ENCODE measurements at places on chromosomes 7 and 10.

DNA sequence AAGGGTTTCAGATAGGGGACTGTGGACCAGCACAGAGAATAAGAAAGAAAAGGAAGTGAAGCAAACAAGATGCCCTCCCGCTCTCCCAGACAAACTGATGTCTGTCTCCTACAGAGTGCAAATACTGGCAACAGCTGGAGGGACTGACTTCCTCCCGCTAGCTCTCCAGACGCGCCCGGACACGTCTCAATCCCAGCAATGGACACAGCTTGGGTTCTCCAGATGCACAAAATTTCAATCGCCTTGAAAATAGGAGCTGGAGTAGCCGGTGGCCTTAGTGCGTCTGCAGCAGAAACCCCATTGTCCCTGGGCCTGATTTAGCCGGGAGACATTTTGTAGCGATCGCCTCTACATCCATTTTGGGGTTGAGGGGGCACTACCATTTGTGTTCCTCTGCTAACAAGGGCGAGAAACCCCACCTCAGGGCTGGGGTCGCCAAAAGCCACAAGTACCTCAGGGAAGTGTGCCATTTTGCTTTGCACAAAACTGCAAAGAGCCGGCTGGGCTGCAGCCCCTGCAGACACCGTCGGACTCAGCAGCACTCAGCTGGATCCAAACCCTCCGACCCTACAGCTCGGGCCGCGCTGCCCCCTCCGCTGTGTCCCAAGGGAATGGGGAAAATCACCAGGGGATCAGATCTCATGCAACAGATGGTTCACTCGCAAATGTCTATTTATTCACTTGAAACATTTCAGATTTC is 5.9 kb downstream of the CPA2 start:
- DNase-seq: no peak

DNA sequence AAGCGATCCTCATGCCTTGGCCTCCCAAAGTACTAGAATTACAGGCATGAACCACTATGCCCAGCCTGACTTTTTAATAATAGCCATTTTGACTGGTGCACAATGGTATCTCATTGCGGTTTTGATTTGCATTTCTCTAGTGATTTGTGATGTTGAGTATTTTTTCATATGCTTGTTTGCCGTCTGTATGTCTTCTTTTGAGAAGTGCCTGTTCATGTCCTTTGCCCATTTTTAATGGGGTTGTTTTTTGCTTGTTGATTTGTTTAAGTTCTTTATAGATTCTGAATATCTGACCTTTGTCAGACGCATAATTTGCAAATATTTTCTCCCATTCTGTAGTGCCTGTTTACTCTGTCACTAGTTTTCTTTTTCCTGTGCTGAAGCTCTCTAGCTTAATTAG is 219.2 kb upstream of the CTBP2 start:
- DNase-seq: no peak

GRCh38 chr7:137297551-137298463 is 45.7 kb downstream of the PTN start:
- DNase-seq: no peak

DNA sequence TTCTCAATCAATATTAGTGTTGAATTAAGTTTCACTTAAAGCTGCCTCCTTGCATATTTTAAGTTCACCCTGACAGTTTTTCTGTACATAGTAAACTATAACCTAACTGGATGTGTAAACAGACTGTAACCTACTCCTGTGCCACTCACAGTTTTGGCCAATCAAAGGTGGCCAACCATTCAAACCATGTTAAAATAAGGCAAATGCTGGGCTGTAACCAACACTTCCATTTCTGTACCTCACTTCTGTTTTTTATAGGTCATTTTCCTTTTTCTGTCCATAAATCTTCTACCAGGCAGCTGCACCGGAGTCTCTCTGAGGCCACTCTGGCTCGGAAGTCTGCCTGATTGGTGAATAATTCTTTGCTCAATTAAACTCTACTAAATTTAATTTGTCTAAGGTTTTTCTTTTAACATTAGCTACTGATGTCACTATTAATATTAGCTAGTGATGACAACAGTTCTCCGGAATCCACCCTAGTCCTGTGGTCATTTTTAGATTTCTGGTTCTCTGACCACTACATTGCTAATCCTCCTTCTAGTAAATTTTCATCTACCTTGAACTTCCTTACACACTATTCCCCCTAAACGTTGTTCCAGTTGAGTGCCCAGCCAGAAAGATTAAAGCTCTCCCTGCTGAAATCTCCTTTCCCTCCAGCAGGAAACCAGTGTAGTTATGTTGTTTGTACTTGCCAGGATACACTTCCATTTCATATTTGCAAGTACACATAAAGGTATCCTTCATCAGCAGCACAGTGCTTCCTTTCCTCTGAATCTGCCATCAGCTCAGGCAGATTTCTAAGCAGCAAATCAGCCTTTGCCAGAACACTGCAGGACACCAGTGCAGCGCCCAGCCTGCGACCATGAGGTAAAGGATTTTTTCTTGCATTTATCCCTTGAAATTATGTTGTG is 18.6 kb upstream of the IFIT2 start:
- DNase-seq: no peak

DNA sequence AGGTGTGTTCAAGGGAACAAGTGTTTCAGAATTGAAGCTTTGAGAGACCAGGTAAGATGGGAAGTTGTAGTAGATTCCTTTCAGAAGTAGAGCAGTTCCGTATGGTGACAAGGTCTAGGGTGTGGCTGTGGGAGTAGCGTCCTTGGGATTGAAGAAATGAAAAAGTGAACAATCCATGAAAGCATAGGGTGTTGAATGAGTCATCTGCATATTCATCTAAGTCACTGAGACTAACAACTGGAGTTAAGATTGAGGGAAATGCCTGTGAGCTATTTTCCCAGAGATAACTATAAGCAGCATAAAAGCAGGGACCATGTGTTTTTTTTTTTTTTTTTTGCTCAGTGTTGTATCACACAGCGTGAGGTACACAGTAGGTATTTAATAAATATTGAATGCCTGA is 134.8 kb downstream of the PHTF2 start:
- peak; percentile 14 for DNase-seq

GRCh38 chr7:126305671-126306070 is 947.1 kb downstream of the GRM8 start:
- DNase-seq: no peak

- no peak for DNase-seq
These were observed 284.1 kb downstream of the KIF20B start for GRCh38 chr10:89985446-89985845.

- no peak for DNase-seq
These were observed 159.2 kb downstream of the NEURL1 start for GRCh38 chr10:103652599-103653281.

DNA sequence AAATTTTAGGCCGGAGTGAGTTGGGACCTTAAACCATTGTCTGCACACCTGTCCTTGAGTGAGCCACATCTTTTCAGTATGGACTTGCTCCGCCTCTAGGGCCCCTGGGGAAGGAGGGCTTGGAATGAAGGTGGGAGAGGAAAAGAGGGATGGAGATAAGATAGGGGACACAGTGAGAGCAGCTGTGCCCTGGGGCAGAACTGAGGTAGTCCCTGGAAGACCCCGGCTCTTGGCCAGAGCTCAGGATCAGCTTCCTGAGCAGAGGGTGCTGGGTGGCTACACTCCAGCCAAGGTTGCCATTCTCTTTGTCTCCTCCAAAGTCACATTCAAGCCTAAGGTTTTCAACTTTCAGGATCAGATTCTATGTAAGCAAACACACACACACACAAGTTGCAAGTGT is 82.0 kb downstream of the MKI67 start:
- DNase-seq: no peak

DNA sequence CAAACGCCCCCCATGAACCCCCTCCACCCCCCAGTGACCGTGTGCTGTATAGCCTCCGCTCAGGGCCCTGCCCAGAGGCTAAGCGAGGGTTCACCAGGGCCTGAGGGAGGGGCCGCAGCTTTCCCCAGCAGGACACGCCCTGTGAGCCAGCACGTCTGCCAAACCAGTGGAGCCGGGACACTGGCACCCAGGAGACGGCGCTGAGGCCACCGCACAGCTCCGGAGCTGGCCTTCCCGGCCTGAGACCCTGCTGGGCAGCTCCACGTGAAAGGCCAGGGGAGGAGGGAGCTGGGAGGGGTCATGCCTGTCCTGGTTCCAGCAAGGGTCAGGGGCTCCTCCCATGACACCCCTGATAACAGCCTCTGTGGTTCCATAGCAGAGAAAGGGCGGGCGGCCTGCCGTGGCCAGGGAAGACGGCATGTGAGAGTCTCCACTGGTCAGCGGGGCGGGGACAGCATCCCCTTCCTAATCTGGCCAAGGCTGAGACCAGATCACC is 278.3 kb downstream of the ELFN1 start:
- DNase-seq: no peak

DNA sequence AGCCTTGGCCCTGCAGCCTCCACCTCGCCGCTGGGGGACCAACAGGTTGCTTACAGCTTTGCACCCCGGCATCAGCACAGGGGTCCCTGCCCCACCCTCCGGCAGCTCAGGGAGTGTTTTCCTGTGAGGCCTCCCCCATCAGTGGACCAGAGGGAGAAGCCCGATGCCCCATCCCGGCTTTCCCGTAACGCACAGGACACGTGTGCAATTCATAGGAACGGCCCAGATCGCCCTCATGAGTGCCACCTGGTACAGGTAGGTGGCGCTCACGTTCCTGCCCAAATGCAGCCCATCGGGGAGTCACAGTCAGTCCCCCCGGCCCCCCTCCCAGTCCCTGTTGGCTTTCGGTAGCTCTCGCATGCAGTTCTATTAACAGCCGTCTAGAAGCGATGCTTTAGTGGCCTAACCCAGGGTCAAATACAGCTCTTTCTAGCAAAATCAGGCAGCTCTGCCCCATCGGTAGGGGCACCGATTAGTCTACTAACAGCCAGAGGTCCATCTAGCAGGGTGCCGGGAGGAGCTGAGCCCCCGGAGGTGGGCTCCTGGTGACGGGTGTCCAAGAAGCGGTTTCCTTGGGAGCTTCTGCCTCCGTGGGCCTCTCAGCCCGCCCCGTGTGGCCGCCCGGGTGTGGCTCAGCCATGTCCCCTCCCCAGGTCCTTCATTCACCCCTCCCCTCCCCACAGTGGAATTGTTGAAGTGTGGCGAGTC is 48.4 kb upstream of the GTF2IRD1 start:
- peak; percentile 46 for DNase-seq

- no peak for DNase-seq
These were observed at the start of gene RAMP3 for GRCh38 chr7:45157653-45158401. Gene RAMP3, plus strand, starts transcription at chr7:45157791. Its CDS starts 38 bp downstream, at chr7:45157829.

DNA sequence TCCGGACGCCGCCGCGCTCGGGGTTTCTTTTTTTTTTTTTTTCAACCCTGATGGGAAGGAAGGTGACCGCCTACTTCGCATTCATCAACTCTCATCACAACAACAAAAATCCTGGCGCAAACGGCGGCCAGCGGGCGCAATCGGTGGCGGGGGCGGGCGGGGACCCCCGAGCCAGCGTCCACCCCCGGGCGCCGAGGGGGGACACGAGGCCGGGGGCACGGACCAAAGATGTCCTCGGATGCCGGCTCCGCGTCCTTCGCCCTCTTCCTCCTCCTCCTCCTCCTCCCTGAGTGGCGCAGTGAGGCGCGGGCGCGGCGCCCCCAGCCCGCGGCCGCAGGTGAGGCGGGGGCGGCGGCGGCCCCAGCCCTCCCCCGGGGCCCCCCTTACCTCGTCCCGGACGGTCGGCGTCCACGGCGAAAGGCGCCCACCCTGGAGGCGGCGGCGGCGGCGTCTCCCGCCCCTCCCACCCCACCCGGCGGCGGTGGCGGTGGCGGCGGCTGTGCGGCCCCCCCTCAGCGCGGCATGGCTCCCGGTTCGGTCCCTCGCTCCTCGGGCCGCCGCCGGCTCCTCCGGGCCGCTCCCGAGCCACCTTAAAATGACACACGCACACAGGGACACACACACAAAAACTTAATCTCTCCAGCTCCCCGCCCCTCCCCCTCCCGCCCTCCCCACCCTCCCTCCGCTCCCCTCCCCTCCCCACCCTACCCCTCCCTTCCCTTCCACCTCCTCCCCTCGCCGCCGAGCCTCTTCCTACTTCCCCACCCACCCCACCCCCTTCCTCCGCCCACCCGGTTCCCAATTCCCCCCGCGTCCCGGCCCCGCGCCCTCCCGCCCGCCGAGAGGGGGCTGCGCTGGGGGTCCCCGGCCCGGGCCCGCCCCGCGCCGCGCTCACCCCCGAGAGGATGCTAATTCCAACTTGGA is at the start of gene CTBP2:
Gene CTBP2 (minus strand): TSS at position 632 of the 924 bp plus-strand sequence.
- peak; percentile 56 for DNase-seq

DNA sequence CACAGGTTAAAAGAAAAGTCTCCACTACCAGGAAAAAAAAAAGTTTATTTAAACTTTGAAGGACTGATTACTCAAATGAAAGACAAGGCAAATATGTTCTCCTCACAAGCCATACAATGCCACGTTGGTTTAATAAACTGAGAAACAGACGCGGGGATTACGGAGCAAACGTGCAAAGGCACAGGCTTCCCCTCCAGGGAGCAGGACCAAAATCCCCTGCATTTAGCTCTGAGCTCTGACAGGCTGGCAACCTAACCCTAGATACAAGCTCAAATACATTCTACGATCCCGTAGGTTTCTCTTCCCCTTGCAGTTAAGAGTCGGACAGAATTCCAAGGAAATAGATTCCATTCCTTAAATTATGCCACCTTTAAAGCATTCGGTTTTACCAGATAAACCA is 7.7 kb upstream of the GRB10 start:
- DNase-seq: no peak

DNA sequence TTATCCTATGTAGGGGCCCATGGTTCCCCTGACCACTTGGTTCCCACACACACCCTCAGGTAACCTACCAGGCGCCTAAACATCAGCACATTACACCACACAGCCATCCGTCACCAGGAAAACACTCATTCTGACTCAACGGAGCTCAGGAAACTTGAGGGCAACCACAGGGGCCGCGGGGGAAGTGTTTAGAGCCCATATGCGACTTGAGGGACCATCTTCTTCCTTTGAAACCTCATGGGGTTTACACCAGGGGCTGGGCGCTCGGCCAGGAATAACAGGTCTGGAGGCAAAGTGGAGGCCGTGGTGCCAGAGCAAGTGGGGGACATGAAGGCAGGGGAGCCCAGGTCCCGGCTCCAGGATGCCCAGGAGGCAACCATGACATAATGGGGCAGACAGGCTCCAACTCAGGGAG is 1.5 kb downstream of the STX1A start:
- peak; percentile 100 for DNase-seq

DNA sequence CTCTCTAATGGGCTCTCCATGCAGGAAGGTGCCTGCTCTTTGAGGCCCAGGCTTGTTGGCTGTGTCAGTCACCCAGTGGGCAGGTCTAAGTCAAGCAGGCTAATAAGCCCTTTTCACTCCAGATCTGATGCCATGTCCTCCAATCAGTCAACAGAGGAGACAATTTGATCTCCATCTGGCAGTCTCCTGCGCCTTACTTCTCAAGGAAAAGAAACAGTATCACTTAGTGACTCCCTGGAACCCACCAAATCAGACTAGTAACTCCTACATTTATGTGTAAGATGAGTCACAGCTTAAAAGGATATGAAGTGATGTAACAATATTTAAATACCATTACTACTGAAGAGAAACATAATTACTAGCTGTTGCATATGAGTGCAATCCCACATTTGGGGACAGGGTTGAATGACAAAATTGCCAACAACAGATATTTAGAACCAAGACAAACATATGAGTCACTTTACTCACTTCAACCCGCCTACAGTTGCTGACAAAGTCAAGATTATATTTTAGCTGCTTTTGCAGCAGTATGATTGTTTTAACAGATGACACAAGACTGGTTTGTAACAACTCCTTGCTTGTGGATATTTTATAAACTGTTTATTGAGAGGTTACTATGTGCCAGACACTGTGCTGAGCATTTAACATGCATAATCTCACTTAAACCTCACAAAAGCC is 72.1 kb downstream of the USP6NL start:
- DNase-seq: peak; percentile 19

Measured in Daoy (cell line).